CD4-positive, alpha-beta T cell treated with Interleukin-17A for 1 hour (primary cell): ENCODE measurements at places on chromosomes 3 and 15.

- no peak for DNase-seq
Observed at GRCh38 chr3:20742903-20743552, 557.0 kb upstream of the SGO1 start.

DNA sequence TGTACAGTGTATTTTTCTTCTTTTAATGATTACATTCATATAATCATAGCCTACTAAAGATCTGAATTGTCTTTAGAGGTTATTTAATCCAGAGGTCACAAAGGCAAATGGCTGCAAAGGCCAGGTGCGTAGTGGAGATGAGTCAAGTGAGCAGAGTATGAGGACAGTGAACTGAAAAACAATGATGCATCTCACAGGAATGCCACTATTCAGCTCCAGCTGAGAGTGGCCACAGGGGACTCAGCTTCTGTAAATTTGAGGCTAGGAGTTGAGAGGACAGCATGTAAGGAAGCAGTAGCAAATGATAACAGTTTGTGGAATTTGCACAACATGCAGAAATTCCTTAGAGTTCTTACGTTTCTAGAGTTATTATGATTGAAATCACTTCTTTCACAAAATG is 50.4 kb downstream of the COL6A5 start:
- no peak for DNase-seq

- no peak for DNase-seq
Observed at GRCh38 chr3:141959589-141960554, 83.4 kb downstream of the ATP1B3 start.

DNA sequence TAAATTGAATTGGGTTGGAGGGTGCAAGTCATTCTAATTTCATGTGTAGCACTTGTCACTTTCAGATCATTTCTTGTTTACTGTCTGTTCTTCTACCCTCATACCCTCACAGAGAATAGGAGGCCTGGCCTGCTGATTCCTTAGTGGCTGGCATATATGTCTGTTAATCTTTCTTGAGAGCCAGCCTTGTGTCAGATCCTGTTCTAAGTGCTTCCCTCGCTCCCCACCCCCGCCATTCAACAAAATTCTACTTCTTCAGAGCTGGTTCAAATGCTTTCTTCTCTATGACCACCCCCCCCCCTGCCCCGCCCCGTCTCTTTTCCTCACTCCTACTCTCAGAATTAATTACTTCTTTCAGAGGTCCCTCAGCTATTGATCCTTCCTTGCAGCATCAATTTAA is 1.5 kb upstream of the U2SURP start:
- DNase-seq: no peak

GRCh38 chr3:70640481-70640880 is 328.0 kb upstream of the MDFIC2 start:
- DNase-seq: no peak

- DNase-seq: no peak
Observed at GRCh38 chr3:15180042-15180611, 25.9 kb upstream of the CAPN7 start.

- peak; percentile 29 for DNase-seq
Observed at GRCh38 chr3:16897254-16897926, 12.6 kb downstream of the PLCL2 start.

GRCh38 chr3:105869861-105870755 is 1.3 kb upstream of the CBLB start:
- no peak for DNase-seq

DNA sequence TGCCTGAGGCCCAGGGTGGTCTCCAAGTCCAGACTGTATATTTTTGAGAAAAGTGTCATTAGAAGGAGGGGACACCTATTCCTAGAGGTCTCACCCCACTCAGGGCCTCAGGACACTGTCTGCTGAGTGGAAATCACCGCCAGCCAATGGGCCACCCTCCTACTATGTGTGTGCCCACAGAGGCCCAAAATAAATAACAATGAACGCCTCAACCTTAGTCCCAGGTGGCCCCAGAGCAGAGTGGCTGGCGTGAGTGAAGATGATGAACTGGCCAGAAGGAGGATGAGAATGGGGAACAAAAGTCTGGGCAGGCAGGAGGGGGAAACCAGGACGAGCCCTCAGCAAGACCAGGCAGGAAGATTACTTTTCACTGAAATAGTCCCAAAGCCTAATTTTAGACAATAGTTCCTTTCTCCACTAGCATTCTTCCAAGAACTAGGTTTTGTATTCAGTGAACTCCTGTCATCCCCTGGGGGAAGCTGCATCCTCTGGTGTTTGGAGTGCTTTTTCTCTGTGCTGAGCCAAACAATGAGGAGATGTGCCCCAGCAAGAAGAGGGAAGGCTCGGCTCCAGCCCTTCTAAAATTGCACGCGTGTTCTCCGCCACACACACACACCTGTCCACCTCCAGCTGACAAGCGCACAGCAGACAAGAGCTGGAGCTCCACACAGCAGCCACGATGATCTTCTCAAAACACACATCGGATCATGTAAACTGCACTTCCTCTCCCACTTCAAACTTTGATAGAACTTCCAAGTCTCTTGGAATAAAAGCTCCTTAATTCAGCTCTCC is 72.2 kb downstream of the ADCY5 start:
- DNase-seq: no peak

DNA sequence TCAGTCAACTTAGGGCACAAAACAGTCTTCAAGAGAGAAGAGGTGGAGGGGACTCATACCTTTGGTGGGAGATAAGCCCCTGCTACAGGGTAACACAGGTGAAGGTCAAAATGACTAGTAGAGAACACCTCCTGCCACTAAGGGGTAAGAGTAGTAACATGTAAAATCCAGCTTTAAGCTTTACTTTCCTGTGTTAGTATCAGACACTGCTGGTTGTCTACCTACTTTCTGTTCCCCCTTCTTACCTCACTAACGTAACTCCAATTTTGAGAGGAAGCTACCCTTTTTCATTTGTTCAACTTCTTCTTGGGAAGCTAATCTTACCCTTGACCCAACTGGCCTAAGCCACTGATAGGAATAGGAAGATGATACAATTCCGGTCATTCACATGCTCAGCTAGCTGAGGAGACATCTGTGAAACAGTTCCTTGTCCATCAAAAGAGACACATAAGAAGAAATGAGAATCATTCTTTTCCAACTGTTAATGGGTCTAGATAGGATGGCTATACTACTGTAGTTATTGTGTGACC is 826.8 kb upstream of the CFAP20DC start:
- no peak for DNase-seq

- no peak for DNase-seq
Observed at GRCh38 chr3:105837143-105837740, 31.6 kb downstream of the CBLB start.

- DNase-seq: no peak
Observed at GRCh38 chr15:69096626-69097025, 63.8 kb upstream of the GLCE start.

DNA sequence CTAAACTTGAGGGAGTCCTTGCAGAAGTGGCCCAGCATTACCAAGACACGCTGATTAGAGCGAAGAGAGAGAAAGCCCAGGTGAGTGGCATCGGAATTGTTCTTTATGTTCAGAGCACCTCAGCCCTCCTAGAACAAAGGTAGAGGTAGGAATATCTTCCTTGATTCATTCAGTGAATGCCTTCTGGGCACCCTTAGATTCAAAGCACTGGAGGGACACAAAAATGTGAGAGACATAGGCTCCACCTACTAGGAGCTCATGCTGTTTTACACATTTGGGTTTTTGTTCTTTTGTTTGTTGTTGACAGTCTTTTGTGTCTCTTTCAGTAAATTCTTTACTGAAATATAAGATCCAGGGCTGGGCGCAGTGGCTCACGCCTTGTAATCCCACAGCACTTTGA is 68.2 kb downstream of the IQGAP1 start:
- no peak for DNase-seq

GRCh38 chr3:155870945-155871745 is 695 bp downstream of the GMPS start:
- DNase-seq: peak; percentile 46

DNA sequence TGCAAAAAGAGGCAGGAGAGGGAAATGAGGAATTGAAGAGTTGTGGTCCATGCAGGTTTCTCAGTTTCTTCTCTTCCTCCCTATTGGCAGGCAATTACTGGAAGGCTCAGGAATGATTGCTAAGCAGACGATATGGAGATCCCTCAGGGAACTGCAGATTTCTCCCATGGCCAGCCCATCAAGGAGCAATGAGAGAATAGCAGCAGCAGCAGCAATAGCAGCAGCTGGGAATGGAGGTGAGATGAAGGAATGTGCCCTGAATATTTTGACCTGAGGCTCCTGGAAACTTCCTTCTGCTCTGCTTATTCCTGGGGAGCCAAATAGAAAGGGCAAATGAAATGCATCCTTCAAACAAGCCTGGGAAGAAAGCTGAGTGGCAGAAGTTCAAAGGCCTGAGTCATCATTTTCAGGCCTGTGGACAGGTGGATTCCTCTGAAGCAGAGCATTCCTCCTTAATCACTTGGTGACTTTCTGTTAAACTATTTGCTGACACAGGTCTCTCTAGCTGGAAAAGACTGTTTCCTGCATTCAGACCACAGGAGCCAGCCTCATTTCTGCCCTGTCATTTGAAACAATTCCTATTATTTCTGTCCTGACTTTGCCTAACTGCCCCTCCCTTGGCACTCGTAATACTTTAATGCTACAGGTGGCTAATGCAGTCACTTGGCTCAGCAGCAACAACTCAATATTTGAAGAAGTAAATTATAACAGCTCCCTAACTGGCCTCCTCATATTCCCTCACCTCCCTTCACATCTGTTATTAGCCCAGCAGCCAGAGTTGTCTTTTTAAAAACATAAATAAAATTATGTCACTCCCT is 146.9 kb upstream of the GADL1 start:
- no peak for DNase-seq

DNA sequence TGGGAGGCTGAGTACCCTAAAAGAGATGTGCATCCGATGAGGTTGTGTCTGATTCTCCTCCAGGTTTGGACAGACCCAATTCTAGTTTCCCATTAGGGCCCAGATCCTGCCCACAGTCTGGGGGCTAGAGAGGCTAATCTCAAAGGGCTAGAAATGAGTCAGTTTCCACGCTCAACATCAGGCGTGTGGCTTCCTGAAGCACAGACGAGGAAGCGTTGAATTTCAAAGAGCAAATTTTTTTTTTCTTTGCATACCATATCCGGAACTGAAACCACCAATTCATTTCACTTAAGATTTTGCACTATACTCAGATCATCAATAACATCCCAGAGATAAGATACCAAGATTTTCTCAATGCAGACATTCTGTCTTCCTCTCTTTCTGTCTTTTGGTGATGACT is 173.8 kb upstream of the BCL6 start:
- DNase-seq: peak; percentile 71

DNA sequence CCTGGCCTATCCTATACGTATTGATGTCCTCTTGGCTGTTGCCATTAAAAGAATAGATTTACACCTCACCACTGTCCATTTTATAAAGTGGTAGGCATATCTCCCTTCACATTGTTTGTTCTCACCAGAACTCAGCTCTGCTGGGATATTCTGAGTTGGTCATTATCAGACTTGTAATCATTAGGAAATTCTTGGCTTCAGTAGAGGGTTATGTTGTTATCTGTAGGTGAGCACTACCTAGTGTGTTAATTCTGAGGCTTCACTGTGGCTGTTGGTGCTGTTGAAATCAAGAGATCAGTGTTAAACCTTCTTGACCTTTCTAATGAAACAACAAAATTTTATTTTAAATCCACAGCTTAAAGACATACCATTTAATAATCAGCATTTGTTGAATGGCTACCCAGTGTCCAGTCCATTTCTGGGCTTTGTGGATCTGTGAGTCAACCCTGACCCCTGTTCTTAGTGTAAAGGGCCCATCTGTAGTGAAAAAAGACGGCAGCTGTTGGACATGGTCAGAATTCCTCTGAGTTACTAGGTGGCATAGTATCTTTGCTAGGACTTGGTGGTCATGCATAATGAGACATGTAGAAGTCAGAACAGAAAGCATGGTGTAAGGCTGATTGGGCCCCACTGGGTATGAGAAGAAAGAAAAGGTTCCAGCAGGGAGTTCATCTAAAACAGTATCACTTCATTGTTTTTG is 32.9 kb upstream of the P4HTM start:
- DNase-seq: no peak

DNA sequence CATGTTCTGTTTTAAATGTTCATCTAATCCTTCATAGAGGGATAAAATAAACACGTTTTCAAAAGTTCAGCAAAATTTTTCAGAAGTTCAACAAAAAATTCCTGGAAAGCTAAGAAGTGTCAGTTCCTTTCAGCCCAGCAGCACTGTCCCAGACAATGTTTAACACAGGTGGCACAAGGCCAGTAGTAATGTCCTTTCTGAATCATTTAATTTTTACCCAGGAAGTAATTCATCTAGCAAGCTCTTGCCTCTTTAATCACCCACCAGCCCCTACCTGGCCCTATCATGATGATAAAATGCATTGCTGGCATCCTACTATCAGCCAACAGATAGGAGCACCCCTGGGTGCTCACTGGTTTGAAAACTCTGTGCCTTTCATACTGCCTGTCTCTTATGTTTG is 627.1 kb upstream of the ADAMTS9 start:
- no peak for DNase-seq

DNA sequence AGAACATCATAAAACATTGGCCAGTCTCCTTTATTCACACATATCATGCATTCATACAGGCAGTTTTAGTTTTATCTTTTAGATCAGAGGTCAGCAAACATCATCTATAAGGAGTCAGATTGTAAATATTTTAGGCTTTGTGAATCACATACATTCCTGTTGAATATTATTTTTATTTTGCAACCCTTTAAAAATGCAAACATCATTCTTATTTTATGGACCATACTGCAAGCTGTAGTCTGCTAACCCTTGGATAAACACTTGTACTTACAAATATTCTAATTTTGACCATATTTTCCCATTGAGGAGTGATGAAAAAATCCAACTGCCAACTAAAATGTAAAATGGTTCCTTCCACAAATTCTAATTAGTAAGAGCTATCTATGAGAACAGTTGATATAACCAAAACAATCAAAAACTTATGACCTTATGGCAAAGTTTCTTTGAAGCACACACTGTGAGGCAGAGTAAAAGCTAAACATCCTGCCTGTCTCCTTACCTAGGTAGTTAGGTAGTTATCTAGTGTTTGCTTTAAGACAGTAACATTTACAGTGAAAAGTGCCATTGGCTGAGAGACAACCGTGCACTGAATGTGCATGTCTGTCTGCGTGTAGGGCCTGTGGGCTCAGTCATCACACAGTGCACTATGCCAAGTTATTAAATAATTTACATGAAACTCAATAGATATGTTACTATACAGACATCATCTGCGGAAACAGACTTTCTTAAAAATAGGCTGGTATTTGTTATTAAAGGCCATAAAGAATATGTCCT is 57.7 kb downstream of the PIK3R4 start:
- no peak for DNase-seq

DNA sequence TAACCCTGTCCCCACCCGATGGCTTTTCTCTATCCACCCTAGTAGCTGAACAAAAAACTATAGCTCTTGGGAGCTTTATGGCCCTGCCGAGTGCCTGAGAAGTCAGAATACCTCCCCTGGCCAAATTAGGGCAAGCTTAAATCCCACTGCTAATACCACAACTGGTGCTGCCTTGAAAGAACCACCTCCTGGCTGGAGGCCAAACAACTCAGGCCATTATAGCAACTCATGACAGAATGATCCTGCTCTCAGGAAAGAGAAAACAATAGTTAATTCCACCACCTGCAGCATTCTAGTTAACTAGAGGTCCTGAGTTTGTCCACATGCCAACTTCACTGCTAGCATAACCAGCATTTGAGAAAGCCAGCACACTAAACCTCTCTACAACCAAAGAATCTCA is 123.2 kb downstream of the RTP4 start:
- DNase-seq: no peak

- no peak for DNase-seq
Observed at GRCh38 chr15:101560722-101561583, 71.4 kb upstream of the PCSK6 start.
